Activated T-cell treated with anti-CD3 and anti-CD28 coated beads, Interleukin-2, amount 50 U/mL, for 24 hours (primary cell): ENCODE measurements at places on chromosomes 6 and 20.

GRCh38 chr6:147829835-147830234 is 321.3 kb downstream of the SAMD5 start:
- no peak for DNase-seq

GRCh38 chr20:53735536-53736050 is 142.0 kb upstream of the ZNF217 start:
- no peak for DNase-seq

DNA sequence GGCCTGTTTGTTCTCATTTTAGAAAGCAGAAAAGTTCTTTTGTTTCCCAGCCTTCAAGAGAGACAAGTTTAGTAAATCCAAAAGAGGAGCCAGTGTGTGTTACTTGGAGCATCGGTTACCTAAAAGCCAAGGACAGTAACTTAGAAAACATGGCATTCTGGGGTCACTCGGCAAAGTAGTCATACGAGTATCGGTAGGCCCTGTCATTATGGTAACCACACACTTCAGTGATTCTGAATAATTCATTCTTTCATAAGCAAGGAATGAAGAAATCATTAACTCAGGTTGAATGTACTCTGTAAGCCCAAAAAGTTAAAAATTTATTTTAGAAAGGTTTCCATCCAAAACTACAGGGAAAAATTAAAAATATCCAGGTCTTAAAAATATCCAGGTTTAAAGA is 34.0 kb downstream of the CNKSR3 start:
- no peak for DNase-seq

DNA sequence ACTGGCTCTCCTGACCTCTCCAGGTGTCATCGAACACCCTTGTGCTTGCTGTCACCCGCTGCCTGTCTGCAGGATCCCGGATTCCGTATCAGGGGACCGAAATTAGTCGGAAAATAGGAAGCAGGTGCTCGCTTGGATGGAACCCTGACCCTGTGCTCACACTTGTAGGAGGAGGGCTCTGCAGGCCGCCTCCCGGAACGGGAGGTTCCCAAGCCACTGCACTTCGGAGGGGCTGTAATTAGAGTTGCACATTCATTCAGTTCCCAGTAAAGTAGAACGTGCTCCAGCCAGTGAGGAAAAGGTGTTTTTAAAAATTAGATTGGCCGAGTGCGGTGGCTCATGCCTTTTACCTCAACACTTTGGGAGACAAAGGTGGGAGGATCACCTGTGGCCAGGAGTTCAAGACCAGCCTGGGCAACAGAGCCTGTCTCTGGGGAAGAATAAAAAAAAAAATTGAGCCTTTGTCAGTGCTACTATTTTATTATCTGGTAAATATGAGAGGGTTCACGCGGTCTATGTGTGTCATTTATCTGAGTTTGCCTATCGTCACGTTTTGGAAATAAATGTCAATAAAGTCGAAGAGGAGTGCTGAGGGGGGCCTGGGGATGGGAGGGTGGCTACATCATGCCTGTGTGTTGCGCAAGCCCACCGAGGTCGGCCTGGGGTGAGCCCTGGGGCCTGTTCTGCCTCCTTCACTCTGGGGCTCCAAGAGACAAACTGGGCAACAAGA is 1.5 kb upstream of the GMEB2 start:
- peak; percentile 83 for DNase-seq

GRCh38 chr6:107646176-107646575 is 156.3 kb downstream of the SOBP start:
- no peak for DNase-seq

DNA sequence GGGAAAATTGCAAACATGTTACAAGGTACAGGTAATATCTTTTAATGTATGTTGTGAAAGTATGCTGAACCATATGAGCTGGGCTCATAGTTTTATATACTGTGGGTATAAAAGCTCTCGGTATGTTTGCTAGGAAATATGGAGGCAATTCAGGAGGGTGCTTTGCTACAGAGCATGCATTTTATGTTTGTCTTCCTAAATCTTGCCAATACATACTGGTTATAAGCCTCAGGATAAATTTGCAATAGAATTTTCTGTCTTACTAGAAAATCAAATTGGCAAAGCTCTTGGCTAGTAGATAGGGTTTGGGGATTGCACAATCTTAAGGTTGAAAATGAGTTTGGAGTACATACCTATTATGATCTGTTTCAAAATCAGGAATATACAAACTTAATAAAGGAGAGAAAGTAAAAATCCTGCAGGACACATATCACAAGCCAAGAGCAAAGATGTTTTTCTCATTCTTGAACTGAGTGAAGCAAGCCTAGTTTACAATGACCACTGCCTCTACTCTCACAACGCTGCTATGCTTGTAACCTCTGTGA is 751.2 kb downstream of the HDGFL1 start:
- no peak for DNase-seq

DNA sequence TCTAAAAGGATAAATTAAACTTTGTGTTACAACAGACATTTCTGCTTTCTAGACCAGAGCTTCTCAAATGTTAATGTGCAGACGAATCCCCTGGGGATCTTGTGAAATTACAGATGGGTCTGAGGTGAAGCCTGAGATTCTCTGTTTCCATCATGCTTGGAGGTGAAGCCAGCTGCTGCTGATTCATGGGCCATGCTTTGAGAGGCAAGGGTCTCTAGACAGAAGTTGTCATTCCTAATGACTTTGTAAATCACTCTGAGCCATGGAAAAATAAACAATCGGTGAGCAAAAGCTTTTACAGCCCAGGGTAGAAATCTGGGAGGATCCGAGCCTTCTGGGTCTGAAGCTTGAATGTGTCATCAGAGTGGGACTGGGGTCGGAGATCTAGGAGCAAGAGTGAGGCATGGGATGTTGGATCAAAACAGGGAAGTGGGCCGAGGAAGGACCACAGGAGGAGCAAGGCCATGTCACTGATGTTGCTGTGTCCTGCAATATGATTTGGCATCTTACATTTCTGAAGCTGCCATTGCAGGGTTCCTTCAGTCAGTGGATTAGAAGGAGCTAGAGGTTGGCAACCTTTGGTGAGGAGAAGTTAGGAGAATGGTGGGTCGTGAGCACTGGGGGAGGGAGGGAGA is 77.3 kb downstream of the TRMT11 start:
- no peak for DNase-seq

GRCh38 chr20:63280929-63281545 is 8.4 kb downstream of the ARFGAP1 start:
- no peak for DNase-seq

GRCh38 chr20:34546751-34547181 is 11.8 kb upstream of the MAP1LC3A start:
- DNase-seq = no peak

GRCh38 chr20:51318058-51318949 is 224.2 kb downstream of the NFATC2 start:
- DNase-seq = peak; percentile 75

DNA sequence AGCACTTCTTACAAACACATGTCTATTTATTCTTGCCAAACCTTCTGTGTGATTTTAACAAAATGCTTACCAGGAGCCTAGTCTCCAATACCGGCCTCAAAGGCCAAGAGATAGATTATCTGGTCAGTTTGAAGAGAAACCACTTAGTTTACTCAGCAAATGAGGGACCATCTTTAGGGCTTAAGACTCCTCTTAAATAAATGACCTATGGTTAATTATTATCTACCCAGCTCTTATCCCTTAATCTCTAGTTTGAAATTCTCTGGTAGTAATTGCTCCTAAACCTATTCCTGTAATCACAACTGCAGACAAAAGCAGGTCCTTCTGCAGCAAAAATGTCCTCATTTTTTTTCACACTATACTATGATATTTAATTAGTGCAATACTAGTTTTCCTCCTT is 301.8 kb downstream of the KIF16B start:
- DNase-seq = no peak

- no peak for DNase-seq
Observed at GRCh38 chr6:124069230-124069950, 265.7 kb downstream of the NKAIN2 start.

GRCh38 chr6:130959951-130960350 is 103.1 kb downstream of the EPB41L2 start:
- no peak for DNase-seq

DNA sequence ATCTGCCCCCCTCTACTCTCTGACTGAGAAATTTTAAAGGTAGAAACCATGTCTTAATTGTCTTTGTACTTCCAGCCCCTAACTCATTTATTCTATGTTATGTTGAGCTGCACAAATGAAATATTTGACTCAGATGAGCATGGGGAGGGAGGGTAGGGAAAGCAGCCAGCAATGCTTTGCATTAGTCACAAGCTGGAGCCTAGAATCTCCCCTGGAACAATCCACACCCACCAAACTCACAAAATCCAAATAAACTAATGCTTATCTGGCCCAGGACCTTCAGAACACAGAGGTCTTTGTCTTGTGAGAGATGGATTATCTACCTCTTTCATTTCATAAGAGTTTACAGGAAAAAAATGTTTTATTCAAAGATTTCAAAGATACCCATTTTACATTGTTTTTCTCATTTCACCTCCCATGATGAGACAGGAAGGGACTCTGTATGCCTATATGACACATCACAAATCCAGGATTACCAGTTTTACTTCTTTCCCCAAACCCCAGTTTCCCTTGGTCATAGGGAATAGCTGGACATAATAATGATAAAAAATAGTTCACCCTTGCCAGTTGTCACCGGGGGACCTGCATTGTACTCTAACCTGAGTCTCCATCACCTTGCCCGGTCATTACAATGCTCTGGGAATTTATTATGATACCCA is 466.9 kb downstream of the KIF16B start:
- no peak for DNase-seq

- no peak for DNase-seq
Observed at GRCh38 chr6:144613859-144614258, 328.7 kb downstream of the UTRN start.

DNA sequence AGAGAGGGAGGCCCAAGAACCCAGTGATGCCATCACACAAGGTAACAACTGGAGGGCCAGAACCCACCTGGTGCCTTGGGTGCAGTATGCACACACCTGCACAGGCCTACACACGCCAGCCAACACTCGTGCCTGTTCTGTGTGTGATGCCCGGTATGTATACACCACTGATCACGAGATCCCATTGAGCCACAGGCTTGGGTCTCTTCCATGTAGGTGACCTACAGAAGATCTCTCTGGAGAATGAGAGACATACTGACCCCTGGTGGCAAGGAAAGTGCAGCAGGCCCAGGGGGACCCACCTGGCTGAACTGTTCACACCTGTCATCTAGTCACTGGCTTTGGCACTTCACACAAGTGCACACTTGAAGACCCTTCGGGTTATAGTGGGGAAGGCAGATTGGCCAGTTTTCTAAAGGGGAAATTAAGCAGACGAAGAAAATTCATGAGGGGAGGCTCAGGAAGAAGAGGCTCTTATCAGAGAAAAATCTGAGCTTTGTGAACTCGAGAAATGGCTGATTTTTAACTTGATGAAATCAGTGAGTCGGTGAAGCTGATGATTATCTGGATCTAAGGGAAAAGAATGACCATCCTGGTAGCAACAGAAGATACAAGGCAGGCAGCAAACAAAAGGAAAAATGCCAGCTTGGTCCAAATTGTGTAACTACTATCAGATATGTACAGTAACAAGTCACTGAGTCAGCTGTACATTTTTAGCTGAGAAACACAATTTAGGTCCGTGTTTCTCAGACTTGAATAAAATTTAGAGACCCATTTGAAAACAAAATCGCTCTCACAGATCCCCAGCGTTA is 69.1 kb upstream of the PBOV1 start:
- peak; percentile 58 for DNase-seq

GRCh38 chr6:156933201-156934068 is 156.3 kb downstream of the ARID1B start:
- DNase-seq = no peak

DNA sequence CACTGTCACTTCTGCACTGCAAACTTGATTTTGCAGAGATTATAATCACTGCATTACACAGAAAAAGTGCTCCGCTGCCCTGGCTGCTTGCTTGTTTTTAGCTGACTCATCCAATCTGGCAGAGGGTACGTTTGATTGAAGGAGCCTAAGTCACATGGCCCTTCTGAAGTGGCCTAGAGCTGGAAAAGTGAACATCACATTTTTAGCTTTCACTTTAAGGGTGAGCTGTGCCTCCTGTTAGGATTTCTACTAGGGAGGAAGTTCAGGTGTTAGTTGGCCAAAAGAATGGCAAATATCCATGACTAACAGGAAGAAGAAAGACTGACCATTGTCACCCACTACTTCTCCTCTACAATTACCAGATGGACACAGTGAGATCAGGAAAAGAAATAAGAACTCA is 889.1 kb upstream of the MAP3K7 start:
- no peak for DNase-seq

DNA sequence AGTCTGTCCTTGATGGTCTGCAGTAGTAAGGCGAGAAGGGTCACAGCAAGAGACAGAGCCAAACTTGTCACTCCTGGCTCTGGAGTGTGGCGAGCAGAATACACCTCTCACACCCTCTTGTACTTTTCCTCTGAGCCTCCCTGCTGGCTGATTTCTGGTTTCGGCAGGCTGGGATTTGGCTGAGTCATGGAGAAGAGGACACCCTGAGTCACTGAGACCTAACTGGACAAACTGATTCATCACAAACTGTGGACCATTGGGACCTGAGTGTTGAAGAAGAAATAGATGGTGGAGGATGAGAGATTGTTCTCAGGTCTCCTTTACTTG is 101.7 kb downstream of the F13A1 start:
- no peak for DNase-seq

DNA sequence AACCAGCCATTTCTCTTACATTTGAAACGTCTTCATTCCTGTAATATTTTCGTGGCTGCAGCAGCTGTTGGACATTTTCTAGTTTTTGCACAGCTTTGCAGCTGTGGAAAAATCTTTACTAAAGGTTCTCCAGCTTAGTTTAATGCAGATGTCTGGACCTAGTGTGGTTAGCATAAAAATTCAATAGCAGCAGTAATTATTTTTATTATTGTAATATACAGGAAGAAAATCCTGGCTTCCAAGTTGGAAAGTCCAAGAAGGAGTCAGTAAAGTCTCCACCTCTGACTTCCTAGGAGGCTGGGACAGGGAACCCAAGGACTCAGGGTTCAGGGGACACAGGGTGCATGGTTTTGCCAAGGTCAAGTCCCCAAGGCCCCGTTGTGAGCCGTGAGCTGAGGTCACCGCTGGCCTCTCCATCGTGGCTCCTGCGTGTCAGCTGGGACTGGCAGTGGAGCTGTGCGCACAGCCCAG is 230.6 kb downstream of the FNDC1 start:
- DNase-seq = no peak

DNA sequence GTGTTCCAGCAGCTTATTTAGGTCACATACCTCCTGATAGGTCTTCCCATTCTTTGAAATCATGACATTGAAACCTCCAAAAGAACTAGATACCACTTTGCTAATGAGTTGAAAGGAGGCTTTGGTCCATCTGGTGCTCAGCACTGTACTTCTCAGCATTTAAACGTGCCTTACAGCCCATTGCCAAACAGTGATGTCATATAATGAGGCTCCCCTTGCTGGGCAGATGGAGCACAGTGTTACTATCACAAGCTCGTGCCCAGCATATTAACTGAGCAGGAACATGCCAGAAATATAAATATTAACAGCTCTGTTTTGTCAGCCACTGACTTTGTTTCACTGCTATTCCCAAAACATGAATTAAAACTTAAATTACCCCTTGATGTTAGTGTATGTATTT is 25.5 kb upstream of the MAPK13 start:
- no peak for DNase-seq

DNA sequence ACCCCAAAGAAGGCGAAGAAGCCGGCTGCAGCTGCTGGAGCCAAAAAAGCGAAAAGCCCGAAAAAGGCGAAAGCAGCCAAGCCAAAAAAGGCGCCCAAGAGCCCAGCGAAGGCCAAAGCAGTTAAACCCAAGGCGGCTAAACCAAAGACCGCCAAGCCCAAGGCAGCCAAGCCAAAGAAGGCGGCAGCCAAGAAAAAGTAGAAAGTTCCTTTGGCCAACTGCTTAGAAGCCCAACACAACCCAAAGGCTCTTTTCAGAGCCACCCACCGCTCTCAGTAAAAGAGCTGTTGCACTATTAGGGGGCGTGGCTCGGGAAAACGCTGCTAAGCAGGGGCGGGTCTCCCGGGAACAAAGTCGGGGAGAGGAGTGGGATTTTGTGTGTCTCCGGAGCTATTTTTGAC is 69.6 kb downstream of the HFE start:
- peak; percentile 79 for DNase-seq
